ENCODE measurements at places on chromosomes 7 and 10.
A peak's percentile ranks its signal among the peaks of the same experiment; 100 is the strongest.

GRCh38 chr7:40329601-40330153 lies 194.9 kb downstream of the SUGCT start:
- peak; percentile 46 for DNase-seq

GRCh38 chr10:75106242-75106641 lies 5.2 kb upstream of the SAMD8 start:
- DNase-seq = no peak

GRCh38 chr10:123009105-123009820 lies 457 bp downstream of the ACADSB start:
- DNase-seq = peak; percentile 52

- no peak for DNase-seq
These were observed 14.7 kb upstream of the INA start for GRCh38 chr10:103262229-103262628.

DNA sequence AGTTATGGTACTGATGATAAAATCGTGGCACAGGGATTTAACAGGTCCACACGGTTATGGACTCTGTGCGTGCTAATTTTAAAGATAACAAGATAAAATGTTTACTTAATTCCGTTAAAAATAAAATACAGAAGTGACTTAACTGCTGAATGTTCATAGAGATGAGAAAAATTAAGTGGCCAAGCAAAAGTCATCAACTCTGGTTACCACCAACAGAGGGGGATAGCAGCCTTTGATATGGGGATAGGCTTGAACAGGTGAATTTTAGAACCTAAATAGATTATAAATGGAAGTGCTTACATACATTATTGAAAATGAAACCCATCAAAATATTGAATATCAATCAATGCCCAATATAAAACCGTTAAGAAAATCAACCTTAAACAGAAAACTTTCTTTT lies 245.0 kb downstream of the WDR37 start:
- no peak for DNase-seq

DNA sequence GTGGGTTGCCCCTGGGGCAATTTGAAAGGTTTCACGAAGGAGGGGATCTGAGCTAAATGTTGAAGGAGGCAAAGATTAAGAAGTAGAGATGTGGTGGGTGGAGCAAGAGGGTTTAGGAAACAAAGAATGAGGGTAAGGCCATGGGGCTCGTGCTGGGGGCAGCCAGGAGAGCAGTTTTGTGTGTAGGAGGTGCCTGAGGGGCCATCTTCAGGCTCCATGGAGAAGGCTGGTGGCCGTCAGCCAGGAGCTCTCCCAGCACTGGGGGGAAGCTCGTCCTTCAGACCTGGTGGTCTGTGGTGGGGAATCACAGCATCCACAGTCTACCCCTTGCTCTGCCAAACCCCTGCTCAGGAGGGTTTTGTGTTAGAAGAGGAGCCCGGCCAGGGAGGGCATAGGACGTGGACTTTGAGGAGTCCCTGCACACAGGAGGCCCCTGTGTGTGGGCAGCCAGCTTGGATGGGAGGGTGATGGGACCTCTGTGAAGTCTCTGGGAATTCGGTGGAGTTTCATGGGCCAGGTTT lies 11.8 kb upstream of the CXCL12 start:
- DNase-seq = no peak

GRCh38 chr7:150717814-150718420 lies 1.5 kb downstream of the GIMAP1 start:
- no peak for DNase-seq

- DNase-seq = no peak
These were observed 45.6 kb downstream of the MKI67 start for GRCh38 chr10:128080641-128081040.

- no peak for DNase-seq
These were observed 92.1 kb upstream of the CXCL12 start for GRCh38 chr10:44477046-44477425.

GRCh38 chr7:100884736-100885439 lies 4.6 kb downstream of the UFSP1 start:
- no peak for DNase-seq

DNA sequence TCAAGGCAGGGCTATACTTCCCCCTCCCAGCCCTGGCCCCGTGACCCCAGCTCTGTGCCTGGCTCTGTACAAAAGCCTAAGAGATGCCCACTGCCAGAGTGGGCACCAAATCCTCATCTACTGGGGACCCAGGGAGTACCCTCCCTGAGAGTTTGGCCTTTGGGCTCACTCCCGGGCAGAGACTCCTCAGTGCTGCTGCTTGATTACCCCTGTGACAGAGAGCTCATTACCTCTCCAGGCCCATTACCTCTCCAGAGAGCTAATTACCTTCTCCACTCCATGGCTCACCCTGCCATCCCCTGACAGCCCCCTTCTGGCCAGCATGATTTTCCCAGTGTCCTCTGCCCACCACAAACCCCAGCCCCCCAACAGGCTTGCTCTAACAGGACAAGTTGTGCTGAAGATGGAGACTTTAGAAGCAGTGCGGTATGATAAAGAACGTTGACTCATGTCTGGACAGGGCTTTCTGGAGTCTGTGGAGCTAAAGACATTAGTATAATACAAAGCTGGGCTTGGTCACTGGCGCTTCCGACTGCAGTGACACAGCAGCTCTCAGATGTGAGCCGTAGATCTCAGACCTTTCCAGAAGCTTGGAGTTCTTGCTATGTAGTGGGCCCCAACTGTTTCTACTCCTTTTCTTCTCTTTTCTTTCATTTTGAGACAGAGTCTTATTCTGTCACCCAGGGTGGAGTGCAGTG lies 111.3 kb upstream of the KCTD7 start:
- no peak for DNase-seq

- no peak for DNase-seq
These were observed 17.2 kb upstream of the EIF5AL1 start for GRCh38 chr10:79494871-79495705.

DNA sequence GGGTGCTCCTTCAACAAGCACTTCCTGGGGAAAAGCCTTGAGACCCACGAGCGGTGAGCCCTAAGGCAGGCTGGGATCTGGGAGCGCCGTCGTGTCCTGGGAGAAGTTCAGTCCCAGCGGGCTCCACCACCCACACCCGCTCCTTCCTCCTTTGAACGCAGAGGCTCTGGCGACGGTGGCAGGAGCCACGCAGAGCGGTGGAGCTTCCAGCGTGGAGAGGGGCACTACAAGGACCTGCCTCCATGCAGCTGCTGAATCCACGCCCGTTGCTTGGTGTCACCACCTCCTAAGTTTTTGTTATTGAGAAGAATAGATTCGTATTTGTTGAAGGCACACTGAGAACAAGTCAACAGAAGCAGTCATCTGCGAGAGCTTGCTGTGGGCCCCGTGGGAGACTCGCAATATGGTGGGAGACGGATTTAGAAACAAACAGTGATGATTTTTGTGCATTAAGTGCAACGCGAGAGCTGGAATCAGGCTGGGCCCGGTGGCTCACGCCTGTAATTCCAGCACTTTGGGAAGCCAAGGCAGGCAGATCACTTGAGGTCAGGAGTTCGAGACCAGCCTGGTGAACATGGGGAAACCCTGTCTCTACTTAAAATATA lies 60.1 kb upstream of the SDK1 start:
- DNase-seq = no peak

GRCh38 chr7:110609336-110609735 lies 481.6 kb upstream of the LRRN3 start:
- DNase-seq = no peak

- no peak for DNase-seq
These were observed 97.1 kb downstream of the CHST15 start for GRCh38 chr10:123996302-123996701.

DNA sequence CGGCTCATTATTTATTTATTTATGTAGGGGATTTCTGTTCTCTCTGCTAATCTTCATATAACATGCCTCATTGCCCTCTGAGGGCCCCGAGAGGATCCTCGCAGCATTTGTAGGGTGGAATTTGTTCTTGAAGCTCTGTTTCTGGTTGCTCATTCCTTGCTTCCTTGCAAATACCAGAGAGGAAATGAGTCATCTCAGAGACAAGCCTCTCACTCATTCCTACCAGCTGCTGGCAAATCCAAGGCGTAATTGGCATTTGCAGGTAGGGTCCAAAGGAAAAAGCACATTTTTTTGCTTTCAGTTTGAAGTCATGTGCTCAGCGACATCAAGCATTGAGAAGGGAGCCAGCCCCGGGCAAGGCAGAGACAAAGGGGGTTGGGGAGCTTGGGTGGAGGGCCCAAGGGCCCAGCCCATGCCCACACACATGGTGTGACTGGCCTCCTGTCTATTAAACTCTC lies 501.6 kb downstream of the GALNT17 start:
- DNase-seq = no peak

DNA sequence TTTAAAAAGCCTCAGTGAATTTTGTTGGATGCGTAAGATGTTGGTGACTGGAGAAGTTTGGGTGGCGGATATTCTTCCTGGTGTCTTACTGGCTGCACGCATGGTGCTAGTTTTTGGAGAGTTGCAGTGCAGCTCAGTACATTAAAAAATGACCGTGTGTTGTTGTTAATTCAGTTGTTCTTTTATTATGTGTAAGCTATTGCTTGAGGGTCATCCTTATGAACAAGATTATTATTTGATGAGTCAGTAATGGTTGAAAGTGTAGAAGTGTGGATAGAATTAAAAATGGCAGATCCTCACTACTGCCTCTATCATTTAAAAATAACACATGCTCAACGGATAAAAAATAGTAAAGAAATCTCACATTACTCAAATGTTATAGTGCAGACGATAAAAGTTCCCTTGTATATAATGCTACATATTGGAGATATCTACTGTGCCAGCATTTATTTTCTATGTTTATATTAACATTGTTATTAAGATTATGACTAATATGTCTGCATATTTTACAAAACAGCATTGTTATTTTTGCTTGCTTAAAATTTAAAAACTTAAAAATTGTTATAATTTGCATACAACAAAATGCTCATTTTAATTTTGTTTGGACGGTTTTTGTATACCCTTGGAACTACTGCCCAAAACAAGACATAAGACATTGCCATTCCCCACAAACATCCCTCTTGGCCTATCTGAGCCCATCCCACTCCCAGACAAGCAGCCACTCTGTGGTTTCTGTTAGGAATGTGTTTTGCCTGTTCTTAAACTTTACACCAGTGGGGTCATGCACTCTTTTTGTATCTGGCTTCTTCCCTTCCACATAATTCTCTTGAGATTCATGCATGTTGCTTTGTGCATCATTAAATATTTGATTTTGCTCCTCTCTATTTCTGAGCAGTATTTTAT lies 142.0 kb downstream of the DOCK1 start:
- no peak for DNase-seq

DNA sequence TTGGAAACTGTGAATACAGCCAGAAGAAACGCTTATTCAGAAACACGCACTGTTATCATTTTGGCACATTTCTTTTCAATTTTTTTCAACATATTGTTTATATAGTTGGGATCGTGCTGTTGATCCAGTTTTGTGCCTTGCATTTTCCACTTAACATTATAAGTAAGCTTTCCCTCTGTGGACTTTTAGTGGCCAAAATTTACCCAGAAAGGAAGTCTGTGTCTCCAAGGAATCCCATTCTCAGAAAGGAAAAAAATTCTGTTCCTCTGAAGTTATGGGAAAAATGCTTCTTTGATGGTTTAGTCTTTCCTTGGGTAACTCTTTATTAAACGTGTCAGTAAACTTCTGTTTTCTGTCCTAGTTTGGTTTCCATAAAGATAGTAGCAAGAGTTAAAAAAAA lies 280.0 kb downstream of the REEP3 start:
- DNase-seq = no peak

- no peak for DNase-seq
These were observed 123.2 kb downstream of the NRP1 start for GRCh38 chr10:33211106-33211878.

- DNase-seq = no peak
These were observed 25.7 kb downstream of the SUV39H2 start for GRCh38 chr10:14904316-14904732.

DNA sequence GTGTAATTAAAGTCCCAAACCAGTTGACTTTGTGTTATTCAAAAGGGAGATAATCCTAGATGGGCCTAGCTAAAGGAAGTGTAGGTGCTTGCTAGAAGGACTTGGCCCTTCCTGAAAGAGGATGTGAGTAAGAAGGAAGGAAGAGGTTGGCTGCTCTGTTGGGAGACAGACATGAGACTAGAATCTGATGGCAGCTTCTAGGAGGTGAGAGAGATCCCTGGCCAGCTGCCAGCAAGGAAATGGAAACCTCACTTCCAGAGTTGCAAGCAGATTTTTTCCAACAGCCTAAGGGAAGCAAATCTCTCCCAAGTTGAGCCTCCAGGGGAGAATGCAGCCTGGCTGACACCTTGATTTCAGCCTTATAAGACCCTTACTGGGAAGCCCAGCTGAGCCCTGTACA lies 368.4 kb upstream of the ZMIZ1 start:
- no peak for DNase-seq

- DNase-seq = no peak
These were observed 4.5 kb upstream of the DGKI start for GRCh38 chr7:137850972-137851945.

DNA sequence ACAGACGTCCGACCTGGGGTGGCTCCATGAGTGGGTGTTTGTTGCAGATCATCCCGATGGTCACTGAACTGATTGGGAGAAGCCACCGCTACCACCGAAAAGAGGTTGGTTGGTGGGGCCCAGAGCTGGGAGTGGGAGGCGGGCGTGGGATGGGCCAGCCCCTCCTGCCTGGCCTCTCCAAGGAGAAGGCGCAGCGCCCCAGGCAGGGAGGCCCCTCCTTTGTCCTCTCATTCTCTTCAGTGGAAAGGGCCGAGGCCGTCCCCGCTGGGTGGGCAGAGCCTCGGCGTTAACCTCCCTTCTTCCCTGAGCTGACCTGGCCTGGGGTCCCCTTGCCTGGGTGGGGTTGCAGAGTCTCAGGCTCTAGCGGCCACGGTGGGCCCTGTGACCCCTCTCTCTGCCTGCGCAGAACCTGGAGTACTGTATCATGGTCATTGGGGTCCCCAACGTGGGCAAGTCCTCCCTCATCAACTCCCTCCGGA lies 5.2 kb downstream of the MTG1 start:
- DNase-seq = no peak

DNA sequence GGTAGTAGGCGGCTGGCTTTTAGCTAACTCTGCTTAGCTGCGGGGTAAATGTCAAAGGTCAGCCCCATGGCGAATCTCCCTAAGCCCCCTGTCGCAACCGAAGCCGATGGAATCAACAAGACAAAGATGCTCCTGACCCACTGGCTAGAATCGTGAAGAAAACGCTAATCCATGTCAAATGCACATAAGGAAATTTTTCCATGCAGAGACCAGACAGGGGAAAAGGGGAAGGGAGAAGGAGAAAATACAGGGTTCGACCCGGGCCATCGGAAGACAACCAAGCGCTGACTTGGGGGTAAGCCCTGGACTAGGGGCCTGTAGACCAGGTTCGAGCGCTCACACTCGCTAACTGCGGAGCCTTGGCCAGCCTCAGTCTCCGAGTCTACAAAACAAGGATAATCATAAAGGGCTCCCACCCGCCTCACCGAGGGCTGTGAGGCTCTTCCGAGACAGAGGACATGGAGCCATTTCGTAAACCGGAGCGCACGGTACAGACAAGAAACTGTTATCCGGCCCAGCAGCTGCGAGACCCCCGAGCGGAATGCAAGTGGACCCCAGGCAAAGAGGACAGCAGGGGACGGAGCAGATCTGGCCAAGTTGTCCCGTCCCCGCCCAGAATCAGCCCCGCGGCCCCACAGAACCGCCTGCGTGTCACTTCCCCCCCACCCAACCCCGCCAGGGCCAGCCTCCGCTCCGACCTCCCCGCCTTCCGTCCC lies 507 bp downstream of the SAR1A start:
- DNase-seq = no peak
